HS-27A (cell line): ENCODE measurements at places on chromosomes 3 and 15.

- no peak for DNase-seq
These were observed 327.8 kb downstream of the RBMS3 start for GRCh38 chr3:29608414-29609327.

GRCh38 chr3:127457546-127458145, 132.9 kb downstream of the TPRA1 start:
- no peak for DNase-seq

DNA sequence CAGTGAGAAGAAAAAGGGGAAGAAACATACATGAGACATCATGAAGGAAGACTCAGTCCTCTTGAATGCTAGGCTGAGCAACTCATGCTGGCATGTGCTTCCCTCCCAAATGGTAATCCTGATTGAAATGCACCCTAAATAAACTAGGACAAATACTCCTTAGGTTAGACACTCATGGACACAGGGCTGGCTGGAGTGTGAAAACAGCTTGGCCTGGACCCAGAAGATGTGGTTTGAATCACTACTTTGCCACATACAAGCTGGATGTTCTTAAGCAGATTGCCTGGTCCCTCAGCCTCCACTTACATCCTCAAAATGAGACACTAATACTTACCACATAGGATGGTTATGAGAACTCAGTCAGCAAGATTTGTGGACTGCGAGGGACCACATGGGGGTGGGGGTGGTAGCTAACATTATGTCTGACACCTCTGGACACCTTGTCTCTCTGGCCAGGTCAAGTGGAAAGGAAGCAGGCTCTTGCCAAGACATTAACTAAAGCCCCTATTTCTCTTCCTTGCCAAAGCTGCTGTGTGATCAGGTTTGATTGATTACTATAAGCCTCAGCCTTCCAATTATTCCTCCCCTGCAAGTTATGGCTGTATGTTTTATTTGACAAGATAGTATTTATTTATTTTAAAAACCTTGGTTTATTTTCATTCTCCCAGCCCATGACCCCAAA, 138.9 kb upstream of the SLC7A14 start:
- peak; percentile 88 for DNase-seq

- no peak for DNase-seq
These were observed 8.0 kb upstream of the SLC22A13 start for GRCh38 chr3:38257583-38257982.

- no peak for DNase-seq
These were observed 497.8 kb upstream of the CNTN4 start for GRCh38 chr3:1600700-1601418.

- no peak for DNase-seq
These were observed 2.9 kb downstream of the PHC3 start for GRCh38 chr3:170178651-170179050.

DNA sequence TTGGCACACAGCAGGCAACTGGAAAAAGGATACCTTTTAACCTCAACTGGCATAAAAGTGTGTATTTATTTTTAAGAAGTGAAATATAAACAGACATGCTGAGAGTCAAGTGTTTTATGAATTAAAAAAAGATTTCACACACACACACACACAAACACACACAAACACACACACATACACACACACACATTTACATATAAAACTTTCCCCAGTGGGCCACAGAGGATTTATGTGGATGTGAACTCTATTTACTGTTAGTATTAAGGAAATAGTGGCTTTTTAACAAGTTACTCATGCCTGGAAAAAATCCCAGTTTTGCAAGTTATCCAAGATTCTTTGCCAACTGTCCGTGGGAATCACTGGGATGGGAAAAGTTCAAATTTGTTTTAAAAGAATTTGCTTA, 725.9 kb upstream of the NR2F2 start:
- DNase-seq = peak; percentile 9

DNA sequence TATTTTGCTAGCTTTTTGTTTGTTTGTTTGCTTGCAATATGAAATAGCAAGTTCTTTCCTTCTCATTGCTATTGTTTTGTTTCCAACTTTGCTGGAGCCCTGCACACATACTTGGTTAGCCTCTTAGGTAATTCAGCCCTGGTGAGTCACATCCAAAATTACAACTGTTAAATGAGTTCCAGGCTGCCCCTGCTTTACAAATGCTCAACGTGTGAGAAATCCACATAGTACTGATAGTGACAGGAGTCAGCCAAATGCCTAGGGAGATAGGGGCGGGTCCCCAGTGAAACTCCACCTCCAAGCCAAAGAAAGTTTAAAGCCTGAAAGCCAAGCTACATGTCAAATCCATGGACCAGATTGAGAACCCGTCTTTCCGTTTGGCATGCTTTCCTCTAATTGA, 81.3 kb upstream of the RNF7 start:
- no peak for DNase-seq

GRCh38 chr3:51637941-51638471, 33.0 kb upstream of the TEX264 start:
- DNase-seq = peak; percentile 9

DNA sequence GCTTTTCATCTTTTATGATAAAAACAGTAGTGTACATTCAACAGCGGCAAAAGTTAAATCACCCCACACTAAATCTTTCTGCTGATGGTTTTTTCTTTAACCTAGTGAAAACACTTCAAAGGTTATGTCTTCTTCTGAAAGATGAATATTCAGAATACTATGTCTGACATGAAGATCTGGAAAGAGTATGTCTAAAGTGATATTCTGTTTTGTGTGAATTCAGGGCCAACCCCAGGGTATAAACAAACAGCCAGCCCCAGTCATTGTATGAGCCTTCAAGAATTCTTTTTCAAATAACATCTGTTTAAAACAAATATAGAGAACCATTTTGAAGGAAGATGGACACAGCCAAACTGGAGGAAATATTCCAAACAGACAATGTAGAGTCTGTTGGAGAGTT, 581.0 kb upstream of the NAALADL2 start:
- DNase-seq = no peak

- DNase-seq = peak; percentile 88
These were observed 266.8 kb downstream of the ZNF385D start for GRCh38 chr3:21484057-21484827.

DNA sequence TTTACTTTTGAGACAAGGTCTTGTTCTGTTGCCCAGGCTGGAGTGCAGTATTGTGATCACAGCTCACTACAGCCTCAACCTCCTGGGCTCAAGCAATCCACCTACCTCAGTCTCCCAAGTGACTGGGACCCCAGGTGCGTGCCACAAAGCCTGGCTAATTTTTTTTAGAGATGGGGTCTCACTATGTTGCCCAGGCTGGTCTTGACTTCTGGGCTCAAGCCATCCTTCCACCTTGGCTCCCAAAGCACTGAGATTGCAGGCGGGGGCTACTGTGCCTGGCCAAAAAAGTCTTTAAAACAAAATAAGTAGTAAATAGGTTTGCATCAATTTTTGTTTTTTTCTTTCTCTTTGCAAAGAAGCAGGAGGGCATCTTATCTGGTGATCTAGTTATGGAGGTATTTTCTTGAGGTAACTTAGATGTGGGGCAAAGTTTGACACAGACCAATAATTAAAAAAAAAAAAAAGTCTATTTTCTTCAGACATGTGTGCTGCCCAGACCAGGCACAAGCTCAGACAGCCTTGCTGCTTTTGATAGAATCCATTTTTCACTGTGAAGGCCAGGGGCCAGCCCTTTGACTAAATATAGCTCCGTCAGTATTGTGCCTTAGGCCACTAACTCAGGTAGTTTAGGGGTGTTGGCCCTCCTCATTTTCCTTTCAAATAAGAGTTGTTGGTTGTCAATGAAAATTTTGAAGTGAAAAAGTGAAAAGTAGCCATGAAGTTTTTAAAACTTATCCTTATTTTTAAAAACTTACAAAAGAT, 2.5 kb downstream of the ARL6IP5 start:
- no peak for DNase-seq

GRCh38 chr3:34183611-34184340, 385.3 kb downstream of the PDCD6IP start:
- no peak for DNase-seq

- DNase-seq = no peak
These were observed 240.6 kb upstream of the GOLIM4 start for GRCh38 chr3:168336276-168336675.

GRCh38 chr15:79458491-79458890, 26.4 kb downstream of the MINAR1 start:
- no peak for DNase-seq

DNA sequence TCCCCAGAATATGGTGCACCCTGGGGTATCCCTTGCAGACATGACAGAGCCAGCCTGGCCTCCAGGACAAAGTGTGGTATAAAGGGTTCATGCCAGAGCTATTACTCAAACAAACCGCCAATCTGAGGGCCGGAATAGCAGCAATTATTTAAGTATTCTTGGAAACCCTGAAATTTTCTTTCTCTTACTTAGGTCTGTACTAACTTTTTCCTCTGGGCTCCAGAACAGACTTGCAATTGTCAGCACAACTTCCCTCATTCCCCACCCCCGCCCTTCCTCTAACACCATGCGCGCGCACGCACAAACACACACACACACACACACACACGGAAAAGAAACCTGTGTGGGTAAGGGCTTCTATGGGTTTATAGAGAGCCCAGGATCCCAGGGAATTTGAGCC, 56.3 kb downstream of the ISG20 start:
- no peak for DNase-seq

GRCh38 chr3:13715167-13715954, 164.5 kb downstream of the WNT7A start:
- no peak for DNase-seq

GRCh38 chr15:82968066-82968465, 15.5 kb upstream of the HOMER2 start:
- no peak for DNase-seq

- DNase-seq = no peak
These were observed 30.5 kb upstream of the ATP13A3 start for GRCh38 chr3:194517333-194517732.

- no peak for DNase-seq
These were observed 175.3 kb downstream of the XXYLT1 start for GRCh38 chr3:195095704-195096036.

- no peak for DNase-seq
These were observed 954 bp downstream of the SV2B start for GRCh38 chr15:91100814-91101607.

DNA sequence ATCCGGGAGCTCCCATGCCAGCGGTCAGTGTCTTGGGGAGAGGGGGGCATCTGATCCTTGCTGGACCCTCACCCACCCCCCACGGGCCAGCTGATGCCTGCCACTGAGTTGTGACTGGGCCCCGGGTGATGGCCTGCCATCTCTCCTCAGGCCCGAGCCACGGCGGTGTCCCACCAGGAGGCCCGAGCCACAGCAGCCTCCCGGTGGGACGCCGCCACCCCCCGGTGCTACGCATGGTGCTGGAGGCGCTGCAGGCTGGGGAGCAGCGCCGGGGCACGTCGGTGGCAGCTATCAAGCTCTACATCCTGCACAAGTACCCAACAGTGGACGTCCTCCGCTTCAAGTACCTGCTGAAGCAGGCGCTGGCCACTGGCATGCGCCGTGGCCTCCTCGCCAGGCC, 4.3 kb downstream of the H1-8 start:
- no peak for DNase-seq

- DNase-seq = no peak
These were observed 789.0 kb upstream of the ROBO1 start for GRCh38 chr3:80556763-80557162.

DNA sequence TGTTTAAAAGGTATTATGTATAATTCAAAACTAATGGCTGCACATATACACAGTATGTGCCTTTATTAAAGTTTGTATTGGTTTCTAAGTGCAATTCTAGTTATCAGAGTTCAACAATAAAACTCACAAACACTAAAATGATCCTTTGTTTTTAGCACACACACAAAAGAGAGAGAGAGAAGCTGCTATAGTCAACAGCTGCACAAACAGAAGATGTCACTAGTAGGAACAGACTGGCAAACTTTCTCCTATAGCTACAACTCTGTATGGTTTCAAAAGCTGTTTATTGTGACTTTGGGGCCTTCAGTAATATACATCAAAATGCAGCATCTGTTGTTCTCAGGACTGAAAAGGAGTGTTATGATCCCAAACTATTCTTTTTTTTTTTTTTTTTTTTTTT, 6.1 kb downstream of the SECISBP2L start:
- no peak for DNase-seq

GRCh38 chr15:33934396-33934795, 33.9 kb upstream of the CHRM5 start:
- DNase-seq = no peak

GRCh38 chr3:194254040-194254439, 97.1 kb downstream of the CPN2 start:
- DNase-seq = no peak

- no peak for DNase-seq
These were observed 133.5 kb upstream of the STT3B start for GRCh38 chr3:31399271-31399670.

GRCh38 chr15:73851689-73852088, 21.7 kb upstream of the TBC1D21 start:
- peak; percentile 22 for DNase-seq

DNA sequence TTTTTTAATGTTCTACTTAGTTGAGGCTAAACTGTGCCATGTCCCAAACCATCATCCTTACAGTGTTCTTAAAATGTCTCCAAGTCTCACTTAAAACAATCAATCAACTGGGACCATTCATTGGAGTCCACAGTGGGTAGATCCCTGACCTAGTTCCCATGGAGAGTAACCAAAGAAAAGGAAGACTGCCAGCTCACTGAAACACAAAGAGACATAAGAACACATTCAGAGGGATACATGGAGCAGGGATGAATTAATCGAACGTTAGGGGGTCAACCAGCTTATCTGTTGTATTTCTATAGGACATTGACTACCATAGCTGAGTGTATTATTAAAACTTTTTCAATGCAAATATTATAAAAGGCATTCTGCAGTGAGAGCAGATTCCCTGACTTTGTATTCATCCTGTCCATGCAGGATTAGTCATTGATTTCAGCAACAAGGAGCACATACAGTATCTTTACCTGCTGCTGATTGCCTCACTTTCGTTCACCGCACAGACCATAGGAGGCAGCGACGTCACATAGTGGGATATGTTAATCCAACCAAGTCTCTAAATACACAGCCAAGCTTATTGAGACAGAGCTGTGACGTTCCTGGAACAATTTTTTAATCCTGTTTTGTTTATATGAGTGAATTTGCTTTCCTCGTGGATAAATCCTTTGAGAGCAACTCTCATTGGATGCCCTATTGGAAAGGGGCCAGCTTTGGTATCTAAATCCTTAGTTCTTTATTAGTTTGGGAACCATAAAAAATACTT, 364.9 kb upstream of the RBMS3 start:
- DNase-seq = peak; percentile 45

- DNase-seq = no peak
These were observed 37.6 kb downstream of the CACNA2D3 start for GRCh38 chr3:54159917-54160316.
